ENCODE measurements at places on chromosomes 3 and 15.
A peak's percentile ranks its signal among the peaks of the same experiment; 100 is the strongest.

GRCh38 chr3:119676771-119677640 lies at the start of gene COX17:
Gene COX17, minus strand, starts transcription at chr3:119677406. Its CDS starts 96 bp downstream, at chr3:119677310.
- peak; percentile 92 for DNase-seq

- no peak for DNase-seq
These were observed 625.8 kb downstream of the TAFA4 start for GRCh38 chr3:68306571-68306970.

- no peak for DNase-seq
These were observed 230.6 kb downstream of the NEK10 start for GRCh38 chr3:27138562-27138961.

GRCh38 chr3:194107107-194107506 lies 28.8 kb upstream of the HES1 start:
- DNase-seq, result no peak

DNA sequence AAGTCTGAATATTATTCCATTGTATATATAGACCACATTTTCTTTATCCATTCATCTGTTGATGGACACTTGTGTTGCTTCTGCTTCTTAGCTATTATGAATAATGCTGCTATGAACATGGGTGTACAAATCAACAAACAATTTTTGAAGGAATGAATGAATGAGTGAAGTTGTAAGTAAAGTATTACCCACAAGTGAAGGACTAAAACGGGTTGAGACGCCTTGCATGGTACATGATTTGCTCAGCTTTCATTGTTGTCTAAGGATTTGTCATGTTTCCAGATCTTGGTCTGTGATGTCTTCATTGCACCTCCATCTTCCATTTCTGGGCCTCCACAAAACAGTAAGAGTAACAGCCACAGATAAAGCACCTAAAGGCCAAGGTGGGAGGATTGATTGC lies 20.5 kb downstream of the IFT122 start:
- DNase-seq, result no peak

DNA sequence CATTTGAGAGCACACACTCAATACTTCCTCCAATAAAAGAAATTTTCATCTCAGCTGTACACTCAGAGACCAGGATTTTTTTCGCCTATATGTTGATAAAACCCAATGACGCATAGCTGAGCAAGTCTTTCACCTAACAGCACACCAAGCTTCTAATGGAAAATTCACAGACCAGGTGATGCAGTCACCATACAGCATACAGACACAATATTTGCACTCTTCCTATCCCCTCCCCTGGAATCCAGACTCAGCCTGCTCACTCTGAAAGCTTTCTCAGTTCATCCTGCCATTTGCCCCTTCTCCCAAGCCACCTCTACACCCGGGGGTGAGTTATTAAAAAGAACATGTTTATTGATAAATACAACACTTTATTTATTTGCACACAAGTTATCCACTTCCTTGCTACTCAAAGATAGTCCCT lies 1.7 kb downstream of the TBC1D5 start:
- no peak for DNase-seq

GRCh38 chr3:12516873-12517272 lies 28.4 kb downstream of the MKRN2OS start:
- no peak for DNase-seq

- DNase-seq, result no peak
These were observed 98.2 kb downstream of the TMEM108 start for GRCh38 chr3:133136114-133137041.

GRCh38 chr3:134652886-134653630 lies 2.2 kb upstream of the KY start:
- DNase-seq, result no peak

GRCh38 chr3:167493244-167493643 lies 19.4 kb upstream of the SERPINI2 start:
- no peak for DNase-seq

- no peak for DNase-seq
These were observed 3.1 kb upstream of the CFAP20DC start for GRCh38 chr3:59052803-59053411.

- DNase-seq, result no peak
These were observed 10.1 kb downstream of the AADACL2 start for GRCh38 chr3:151743855-151744254.

DNA sequence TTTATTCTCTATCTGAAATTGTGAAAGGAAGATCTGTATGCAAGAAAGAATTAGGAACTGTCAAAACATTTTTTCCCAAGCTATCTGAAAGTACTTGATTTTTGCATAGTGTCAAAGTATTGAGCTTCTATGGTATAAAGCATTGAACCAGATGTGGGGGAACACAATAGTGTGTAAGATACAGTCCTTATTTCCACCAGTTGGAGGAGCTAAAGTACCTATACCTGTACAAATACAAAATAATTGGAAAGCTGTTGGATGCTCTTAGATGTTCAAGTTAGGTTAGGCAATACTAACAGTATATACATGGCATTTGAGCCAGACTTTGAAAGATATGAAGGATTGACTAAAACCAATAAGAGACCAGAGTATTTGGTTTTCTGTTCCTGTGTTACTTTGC lies 148.4 kb downstream of the B3GALNT1 start:
- DNase-seq, result no peak

- no peak for DNase-seq
These were observed 45.0 kb downstream of the BLM start for GRCh38 chr15:90762109-90762508.

DNA sequence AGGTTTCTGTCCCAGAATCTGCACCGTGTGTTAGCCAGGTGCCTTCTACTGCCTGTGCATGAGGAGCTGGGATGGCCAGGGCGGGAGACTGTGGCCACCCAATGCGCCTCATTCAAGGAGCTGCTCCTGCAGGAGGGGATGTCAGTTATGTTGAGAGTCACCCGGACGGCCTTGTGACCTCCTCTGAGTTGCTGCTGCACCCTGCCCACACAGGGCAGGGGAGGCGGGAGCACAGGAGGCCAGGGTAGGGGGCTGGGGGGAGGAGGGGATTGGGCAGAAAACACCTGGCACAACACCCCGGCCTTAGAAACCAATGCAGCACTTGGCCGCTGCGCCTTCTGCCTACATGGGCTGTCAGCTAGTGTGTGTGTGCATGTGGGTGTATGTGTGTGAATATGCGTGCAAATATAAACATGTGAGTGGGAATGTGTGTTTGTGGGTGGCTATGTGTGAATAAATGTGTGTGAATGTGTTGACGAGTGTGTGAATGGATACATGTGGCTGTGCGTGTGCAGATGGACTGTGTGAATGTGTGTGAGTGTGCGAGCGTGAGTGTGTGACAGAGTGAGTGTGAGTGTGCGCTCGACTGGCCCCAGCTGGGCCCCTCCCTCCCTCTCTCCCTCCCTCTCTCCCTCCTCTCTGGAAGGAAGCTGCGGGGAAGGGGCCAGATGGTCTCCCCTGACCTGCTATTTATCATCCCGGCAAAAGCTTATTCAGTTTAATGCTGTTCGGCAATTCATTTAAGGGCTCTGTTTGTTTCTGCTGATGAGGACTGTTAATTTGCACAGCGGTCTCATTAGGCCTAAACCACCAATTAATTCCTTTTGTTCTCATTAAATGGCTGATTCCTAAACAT lies 106.9 kb downstream of the TLE3 start:
- DNase-seq, result no peak

GRCh38 chr3:116872688-116873087 lies 163.1 kb downstream of the TUSC7 start:
- DNase-seq, result no peak

GRCh38 chr3:10019326-10019725 lies 6.9 kb upstream of the FANCD2 start:
- no peak for DNase-seq

DNA sequence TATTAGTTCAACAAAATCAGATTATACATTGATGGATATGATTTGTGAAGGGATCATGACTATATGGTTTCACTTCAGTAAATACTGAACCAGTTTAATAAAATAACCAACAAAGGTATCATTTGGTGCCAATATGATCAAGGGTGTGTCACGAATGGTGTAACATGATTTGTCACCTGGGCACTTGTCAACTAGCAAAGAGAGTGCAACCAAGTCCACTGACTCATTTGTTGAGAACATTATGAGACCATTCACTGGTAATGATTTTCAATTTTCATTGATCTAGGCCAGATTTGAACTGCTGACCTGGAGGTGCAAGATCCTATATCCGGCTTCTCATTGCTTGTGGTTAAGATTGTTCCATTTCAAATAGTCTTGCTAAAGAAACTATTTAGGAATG lies 1037.9 kb downstream of the ROBO2 start:
- DNase-seq, result no peak

DNA sequence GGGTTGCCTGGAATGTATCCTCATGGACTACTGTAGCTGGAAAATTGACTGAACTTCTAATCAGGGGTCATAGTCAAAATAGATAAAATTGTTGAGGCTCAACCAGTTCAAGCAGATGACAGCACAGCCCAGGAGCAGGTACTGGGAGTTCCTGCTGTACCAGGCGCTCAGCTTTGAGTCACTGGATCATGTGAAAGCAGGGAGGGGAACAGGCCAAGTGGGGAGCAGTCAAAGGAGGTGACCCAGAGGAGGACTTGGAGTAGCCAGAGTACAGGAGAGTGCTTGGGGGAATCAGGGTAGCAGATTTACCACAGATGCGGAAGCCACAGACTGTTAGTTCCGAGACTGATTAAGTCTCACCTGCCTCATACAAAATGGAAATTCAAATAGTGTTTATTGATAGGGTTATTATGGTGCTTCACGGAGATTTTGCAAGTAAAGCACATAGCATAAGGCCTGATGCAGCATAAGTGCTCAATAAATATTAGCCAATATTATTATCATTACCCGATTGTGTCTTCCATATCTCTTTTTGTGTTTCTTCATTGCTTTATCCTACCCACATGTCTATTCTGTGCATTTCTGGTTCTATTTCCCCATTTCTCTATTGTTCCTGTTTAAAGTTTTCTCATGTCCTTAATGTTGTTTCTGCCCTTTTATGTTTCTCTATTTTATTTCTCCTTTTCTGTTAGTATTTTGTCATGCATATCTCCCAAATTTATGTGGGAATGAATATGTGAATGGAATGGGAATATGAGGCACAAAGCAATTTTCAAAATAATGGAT lies 369.2 kb upstream of the MCTP2 start:
- no peak for DNase-seq

- no peak for DNase-seq
These were observed 1.4 kb upstream of the SEMA6D start for GRCh38 chr15:47715856-47716445.

DNA sequence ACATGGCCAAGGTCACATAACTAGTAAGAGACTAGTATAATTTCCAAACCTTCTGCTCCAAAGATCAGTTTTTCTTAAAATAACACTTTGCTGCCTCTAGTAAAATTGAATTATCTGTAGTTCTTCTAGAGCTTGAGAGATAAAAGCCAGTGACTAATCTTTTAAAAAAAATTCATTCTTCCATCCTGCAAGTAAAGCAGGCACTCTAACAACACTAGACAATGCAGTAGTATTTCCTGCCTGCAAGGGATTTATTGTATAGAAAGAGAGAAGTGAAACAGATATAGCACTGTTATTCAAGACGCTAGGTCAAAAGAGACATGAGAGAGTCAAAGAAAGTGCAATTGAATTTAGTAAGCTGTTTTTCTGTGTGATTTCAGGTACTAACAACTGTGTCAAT lies 159.5 kb upstream of the TBC1D5 start:
- no peak for DNase-seq

DNA sequence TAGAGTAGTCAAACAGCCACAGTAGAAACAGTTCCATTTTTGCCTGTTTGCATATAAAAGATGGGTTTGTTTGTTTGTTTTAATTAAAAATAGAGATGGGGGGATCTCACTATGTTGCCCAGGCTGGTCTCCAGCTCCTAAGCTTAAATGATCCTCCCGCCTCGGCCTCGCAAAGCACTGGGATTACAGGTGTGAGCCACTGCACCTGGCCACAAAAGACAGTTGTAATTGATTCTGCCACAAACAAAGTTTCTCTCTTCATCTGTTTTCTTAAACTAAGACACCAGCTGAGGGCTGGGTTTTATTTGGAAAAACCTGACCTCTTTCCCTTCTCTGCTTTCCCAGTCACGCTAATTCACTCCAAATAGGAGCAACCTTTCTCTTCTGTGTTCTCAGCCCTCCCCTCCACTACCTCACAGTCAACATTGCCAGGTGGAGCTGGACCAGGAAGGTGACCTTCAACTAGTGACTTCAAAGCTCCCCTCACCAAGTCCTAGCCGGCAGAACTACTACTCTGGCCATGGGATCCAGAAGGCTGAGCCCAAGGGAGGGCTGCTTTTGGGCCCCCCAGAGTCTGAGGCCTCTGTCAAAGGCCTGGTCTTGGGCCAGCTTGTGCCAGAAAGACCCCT lies 1.5 kb upstream of the IDH2 start:
- DNase-seq, result no peak

- DNase-seq, result no peak
These were observed 52.9 kb downstream of the CLSTN2 start for GRCh38 chr3:139987908-139988307.

DNA sequence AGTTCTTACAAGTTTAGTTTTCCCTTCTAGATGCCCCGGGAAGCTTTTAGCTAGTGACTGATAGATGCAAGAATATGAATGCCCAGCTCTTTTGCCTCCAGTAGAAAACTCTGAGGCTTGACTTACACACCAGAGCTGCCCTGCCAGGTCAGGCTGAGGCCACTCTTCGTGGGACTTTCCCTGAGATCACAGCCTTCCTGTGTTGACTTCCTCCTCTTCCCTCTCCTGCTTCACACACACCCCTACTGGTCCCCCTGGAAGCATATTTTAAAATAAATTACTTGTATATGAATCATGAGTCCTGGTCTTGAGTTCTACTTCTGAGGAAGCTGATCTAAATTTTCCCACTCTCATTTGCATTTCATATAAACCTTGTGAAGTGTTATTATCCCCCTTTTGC lies 413.7 kb downstream of the PDCD6IP start:
- DNase-seq, result no peak

DNA sequence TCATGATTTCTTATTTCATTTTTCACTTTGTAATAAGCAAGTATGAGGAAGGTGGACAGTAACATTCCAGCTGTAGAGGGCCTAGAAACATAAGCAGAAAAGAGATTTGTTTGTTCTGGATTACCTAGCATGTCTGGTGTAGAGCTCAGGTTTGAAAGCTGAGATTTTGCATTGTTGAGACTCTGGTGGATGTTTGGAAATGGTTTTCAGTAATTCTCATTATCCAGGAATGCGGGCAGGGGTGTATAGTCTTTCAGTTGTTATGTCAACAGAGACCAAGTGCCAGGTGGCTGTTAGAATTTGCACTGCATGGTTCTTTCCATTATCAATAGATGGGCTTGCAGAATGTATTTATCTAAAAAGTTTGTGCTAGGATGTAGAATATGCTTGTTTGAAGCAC lies 10.9 kb downstream of the GPD1L start:
- DNase-seq, result no peak

DNA sequence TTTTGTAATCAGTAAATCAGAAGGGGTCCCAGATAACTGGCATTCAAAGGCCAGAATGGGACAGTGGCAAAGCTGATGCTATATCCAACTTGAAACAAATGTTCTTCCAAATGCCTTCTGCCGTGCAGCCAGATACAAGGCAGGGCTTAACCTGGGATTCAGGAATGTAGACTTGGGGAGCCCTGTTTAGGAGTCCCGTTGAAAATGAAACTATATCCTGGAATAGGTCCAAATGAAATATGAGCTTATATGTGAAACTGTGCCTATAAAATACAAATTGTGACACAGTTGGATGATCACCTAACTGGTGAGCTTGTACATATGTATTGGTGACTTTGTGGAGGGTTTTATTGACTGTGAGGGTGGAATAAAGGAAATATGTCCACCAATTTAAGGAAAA lies 28.7 kb downstream of the FRMD4B start:
- DNase-seq, result no peak

GRCh38 chr3:46895204-46895660 lies 17.7 kb downstream of the PTH1R start:
- peak; percentile 80 for DNase-seq

GRCh38 chr15:100730655-100731266 lies 128.4 kb downstream of the ASB7 start:
- DNase-seq, result no peak

- DNase-seq, result no peak
These were observed 288.5 kb upstream of the MME start for GRCh38 chr3:154791611-154792010.
